ENCODE measurements at places on chromosomes 3 and 15. TPM values are rescaled to one million over a fixed set of nuclear protein-coding genes. Genes with fewer than 3 reads are reported as not detected.

The CCR8 gene
- total RNA-seq, result not detected

GRCh38 chr3:22263042-22263441, 512.0 kb upstream of the ZNF385D start:
- peak; percentile 70 for DNase-seq

The CFAP91 gene
- total RNA-seq, result 0.47 TPM

- DNase-seq, result no peak
Observed at GRCh38 chr3:110491413-110491812, 580.2 kb upstream of the NECTIN3 start.

- DNase-seq, result no peak
Observed at GRCh38 chr15:69863446-69863845, 234.3 kb downstream of the TLE3 start.

The ROPN1 gene
- total RNA-seq, result not detected

The OXTR gene
- total RNA-seq, result 0.03 TPM

- no peak for DNase-seq
Observed at GRCh38 chr3:102525624-102526023, 90.8 kb downstream of the ZPLD1 start.

DNA sequence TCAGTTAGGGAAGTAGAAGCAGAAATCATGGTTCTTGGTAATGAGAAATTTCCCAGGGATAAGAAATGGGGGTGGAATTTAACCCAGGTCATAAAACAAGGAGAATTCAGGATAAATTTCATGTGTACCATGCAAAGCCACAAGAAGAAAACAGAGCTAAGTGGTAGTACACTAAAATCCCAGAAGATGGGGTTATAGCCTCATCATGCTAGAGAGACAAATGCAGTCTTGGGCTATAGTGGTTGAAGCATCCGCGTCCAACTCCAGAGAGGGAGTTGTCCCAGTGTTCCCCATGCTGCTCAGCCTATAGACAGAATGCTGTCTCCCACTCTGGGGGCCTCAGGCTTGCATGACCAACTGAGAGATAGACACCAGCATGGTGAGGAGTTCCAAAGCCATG, 36.2 kb upstream of the CLRN1 start:
- no peak for DNase-seq

The MYZAP gene
- 0.69 TPM for total RNA-seq

DNA sequence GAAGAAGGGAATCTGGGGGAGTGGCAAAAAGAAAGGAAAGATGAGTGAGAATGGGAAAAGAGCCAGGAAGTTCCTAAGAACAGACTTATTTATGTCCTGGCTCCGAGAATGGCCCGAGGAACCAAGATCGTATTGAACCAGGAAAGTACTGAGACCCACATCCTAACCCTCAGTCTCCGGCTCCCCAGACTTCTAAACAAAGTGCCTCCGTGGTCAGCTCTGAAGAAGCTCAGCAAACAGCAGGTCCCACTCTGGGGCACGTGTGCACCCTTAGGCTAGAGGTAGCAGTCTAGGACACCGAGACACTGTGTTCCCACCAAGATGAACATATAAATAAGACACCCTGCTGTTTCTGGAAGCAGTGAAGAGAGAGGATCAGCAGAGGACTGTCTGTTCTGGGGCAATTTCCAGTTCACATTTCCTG, 307.4 kb downstream of the NTRK3 start:
- no peak for DNase-seq

DNA sequence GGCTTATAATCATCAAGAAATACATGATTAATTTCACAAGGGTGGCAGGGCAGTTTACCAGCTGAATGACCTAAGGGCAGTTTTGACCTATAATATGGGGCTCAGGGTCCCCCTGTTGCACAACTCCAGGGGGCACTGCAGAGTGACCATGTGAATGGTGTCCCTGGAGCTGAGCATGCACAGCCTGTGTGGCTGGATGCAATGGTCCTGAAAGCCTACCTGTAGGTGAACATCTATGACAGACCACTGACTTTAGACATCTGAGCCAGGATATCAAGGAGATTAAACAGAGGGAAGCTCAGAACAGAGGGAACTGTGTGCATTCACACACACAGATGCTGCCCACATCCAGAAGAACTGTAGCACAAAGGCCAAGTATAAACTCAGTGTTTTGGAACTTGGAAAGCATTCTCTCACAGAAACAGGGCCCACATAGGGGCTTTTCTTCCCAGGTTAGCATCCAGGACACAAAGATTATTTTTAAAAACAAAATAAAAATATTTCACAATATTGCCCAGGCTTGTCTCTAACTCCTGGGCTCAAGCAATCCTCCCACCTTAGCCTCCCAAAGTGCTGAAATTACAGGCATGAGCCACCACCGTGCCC, 7.8 kb upstream of the SLC6A11 start:
- no peak for DNase-seq

DNA sequence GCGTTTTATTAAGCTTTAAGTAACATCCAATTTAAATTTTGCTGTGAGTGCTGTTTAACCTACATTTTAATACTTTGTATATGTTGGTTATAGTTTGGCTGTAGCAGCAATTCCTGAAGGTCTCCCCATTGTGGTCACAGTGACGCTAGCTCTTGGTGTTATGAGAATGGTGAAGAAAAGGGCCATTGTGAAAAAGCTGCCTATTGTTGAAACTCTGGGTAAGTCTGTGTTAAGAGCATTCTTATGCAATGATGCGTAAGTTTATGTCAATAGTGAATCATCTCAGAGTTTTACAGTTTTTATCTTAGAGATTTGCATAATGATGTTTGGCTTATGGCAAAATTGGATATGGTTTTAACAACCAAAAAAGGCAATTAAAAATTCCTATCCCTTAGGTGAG, 62.7 kb downstream of the ASTE1 start:
- peak; percentile 17 for DNase-seq

The TRMT10C gene
- 52.6 TPM for total RNA-seq

DNA sequence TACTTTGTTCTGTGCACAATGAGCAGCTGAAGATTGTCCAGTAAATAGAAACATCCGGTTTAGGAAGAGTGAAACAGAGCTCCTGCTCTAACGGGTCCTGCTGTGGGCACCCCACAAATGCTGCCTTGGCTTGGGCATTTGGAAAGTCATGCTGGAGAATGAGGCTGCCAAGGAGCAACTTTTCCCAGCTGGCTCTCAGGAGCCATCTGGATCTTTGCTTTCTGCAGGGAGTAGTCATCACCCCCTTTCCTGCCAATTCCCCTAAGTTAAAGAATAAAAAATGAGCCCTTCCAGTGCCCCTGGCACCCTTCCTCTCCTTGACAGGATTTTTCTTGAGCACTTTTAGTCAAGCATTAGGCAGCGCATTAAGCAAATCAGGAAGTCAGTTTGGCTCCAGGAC, 90.0 kb downstream of the FAM43A start:
- DNase-seq, result peak; percentile 91

DNA sequence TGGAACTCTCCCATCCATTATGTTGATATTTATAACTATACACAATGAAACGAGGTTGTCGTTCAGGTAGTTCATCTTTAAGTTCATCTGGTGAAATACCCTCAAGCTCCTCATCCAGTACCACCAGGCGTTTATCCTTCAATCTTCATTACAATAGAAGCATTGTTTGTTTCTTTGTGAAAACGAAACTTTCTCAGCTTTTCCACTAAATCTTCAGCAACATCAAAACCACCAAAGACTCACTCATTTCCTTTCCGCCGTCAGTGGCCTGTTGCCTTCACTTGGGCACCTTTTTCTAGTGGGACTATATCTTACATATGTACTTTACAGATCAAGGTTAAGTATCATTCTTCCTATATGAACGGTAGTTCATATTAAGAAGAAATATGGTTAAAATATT, 44.1 kb upstream of the TFG start:
- DNase-seq, result no peak

The ARGFX gene
- not detected for total RNA-seq

DNA sequence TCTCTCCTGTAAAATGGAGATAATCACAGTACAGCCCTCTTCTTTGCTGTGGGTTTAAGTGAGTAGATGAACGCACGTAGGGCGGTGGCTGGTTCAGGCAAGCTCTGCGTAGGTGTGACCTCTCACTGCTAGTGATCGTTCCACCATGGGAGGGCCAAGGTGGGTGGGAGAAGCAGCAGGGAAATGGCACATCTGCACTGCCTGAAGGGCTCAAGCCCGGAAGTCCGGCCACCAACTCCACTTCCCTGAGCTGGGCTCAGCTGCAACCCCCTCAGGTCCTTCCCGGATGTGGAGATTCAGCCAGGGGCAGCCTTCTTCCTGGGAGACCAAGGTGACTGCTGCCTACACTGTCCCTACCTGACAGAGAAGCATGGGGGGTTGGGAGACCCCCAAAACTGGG, 102.9 kb downstream of the ADCY5 start:
- DNase-seq, result no peak

The CHRFAM7A gene
- 3.1 TPM for total RNA-seq

The IQCF5 gene
- total RNA-seq, result not detected

GRCh38 chr15:98743177-98743576, 94.8 kb downstream of the IGF1R start:
- DNase-seq, result no peak

DNA sequence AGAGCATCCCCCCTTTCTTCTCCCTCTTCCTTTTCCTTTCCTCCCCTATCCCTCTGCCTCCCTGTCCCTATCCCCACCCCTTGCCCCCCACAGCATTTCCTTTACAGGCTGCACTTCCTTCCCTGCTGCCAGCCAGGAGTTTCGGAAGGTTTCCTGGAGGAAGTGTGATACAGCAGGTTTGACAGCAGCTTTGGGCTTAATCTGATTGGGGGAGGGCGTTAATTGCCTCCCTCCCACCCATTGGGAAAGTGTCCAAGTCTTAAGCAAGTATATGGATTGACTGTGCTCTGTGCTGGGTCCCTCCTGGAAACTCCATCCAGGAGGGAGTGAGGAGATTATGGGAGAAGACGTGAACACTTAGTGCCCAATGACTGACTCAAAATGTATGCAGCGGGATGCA, 1.8 kb downstream of the SCAMP5 start:
- no peak for DNase-seq

All from MG63 (cell line).